GM04504 (cell line): ENCODE measurements at places on chromosomes 13 and 19.

GRCh38 chr13:105202354-105202753, 1333.1 kb downstream of the EFNB2 start:
- DNase-seq = no peak

DNA sequence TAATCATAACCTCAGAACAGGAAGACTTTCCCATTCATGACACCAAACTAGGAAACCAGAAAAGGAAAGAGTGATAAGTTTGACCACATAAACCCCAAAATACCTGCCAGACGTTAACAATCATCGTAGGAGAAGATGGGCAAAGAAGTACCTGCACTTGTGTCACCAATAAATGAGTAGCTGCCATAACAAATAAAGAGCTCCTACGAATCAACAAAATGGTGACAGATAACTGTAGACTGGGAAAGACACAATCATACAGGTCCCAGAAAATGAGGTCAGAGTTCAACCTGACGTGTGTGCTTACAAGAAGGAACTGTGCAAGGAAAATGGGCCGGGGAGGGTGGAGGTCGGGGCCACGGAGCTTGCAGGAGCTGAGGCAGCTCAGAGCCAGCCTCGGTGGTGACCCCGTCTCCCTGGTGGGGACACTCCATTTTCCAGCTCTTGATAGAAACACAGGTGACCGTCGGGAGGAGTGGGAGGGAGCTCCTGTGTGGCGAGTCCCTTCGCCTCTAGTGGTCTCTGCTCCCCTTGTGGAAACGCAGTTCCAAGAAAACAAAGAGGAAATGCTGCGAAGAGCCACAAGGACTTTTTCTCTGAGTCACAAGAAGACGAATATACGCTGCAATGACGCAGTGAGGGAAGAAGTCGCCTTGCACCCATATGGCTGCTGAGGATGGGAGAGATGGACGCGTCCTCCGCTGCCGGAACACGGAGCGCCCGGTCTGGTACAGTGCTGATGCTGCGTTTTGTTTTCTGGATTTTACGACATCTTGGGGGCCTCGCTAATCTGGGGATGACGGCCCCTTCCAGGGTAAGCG, 9.5 kb downstream of the PIP5K1C start:
- no peak for DNase-seq

GRCh38 chr19:2711172-2711874, 8.8 kb upstream of the GNG7 start:
- DNase-seq = peak; percentile 10

GRCh38 chr19:33727331-33727998, 69.2 kb upstream of the KCTD15 start:
- DNase-seq = no peak

GRCh38 chr19:43743059-43743458, 11.7 kb downstream of the SMG9 start:
- no peak for DNase-seq

GRCh38 chr19:51148580-51148979, 6.5 kb downstream of the SIGLEC7 start:
- DNase-seq = no peak
